GM23248 (cell line): ENCODE measurements at places on chromosomes 1 and 21.

DNA sequence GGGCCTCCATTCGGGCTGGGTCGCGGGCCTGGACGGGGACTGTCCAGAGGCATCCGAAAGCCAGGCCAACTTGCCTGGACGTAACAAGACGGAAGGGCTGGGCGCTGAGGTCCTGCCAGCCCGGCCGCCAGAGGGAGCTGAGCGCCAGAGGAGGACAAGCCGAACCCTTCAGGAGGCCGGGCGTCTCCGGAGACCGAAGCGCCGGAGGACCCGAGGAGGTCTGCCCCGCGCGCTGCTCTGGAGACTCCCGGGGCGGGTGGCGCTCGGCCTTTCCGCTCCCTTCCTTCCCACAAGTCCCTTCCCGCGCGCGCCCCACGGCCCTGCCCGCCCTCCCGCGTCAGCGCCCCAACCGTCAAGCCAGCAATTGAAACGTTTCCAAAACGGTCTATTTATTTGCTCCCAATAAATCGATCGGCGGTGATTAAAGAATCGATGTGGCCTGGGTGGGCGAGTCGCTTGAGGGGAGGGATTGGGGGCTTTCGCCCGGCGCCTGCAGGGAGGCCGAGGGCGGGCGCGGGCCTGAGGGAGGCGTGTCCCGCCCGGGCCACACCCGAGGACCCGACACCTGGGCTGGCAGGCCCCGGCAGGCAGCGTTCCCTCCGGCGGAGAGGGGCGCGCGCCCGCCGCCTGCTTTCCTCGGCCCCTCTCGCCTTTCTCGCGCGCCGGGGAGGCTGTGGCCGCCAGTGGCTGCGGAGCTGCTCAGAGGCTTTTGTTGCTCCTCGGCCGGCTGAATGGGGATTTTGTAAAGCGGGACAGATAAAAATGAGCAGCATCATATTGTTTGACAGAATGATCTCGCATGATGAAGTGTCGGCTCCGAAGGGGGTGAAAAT is 5.2 kb upstream of the FOXD3 start:
- no peak overlapping the region for H3K27ac ChIP-seq
- no peaks in the 10 kb centered on the region for H3K4me1 ChIP-seq
- peak overlapping the region; percentile 52 for H3K4me3 ChIP-seq
- no peaks in the 10 kb centered on the region for H3K36me3 ChIP-seq
- peaks cover 74% of the 10 kb centered on the region for H3K27me3 ChIP-seq
- DNase-seq = peak; percentile 70

GRCh38 chr1:225539069-225539468 is 111.2 kb upstream of the LBR start:
- no peaks in the 10 kb centered on the region for H3K36me3 ChIP-seq
- peak; percentile 54 for DNase-seq
- H3K27ac ChIP-seq = no peak overlapping the region
- no peaks in the 10 kb centered on the region for H3K27me3 ChIP-seq

- DNase-seq = no peak
- H3K27ac ChIP-seq = peak overlapping the region; percentile 37
- no peaks in the 10 kb centered on the region for H3K36me3 ChIP-seq
Observed at GRCh38 chr1:198467342-198467741, 73.1 kb downstream of the ATP6V1G3 start.

DNA sequence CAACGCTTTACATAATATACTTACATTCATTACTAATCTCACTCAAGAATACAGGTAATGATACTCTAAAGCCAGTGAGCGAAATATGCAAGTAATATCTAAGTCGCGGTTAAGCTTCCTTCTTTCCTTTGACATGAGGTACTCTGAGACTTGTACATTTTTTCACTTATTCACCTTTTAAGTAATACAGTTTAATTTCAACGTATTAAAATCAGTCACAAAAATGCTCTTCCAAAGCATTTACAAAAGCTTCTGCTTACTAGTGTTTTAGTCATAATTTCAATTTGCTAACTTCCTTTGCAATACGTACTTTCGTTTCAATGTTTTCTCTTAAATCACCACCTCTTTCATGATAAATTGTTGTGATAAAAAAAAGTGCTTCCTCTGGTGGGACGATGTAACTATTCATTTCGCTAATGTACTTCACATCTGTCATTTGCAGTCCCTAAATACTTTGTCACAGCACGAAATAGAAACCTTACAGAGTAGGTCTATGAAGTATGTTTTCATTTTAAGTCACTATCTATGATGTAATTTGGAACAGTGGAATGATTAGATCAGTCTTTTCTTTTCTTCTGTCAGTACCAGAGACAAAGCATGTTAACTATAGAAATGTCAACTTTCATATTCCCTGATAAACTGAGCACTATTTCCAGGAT is 34.0 kb upstream of the ADGRL4 start:
- no peaks in the 10 kb centered on the region for H3K36me3 ChIP-seq
- H3K27ac ChIP-seq = peak overlapping the region; percentile 53

- no peaks in the 10 kb centered on the region for H3K36me3 ChIP-seq
- H3K27me3 ChIP-seq = no peaks in the 10 kb centered on the region
- no peak overlapping the region for H3K4me3 ChIP-seq
- peaks cover 16% of the 10 kb centered on the region for H3K4me1 ChIP-seq
Observed at GRCh38 chr1:168288311-168289052, 7.8 kb downstream of the TBX19 start.

DNA sequence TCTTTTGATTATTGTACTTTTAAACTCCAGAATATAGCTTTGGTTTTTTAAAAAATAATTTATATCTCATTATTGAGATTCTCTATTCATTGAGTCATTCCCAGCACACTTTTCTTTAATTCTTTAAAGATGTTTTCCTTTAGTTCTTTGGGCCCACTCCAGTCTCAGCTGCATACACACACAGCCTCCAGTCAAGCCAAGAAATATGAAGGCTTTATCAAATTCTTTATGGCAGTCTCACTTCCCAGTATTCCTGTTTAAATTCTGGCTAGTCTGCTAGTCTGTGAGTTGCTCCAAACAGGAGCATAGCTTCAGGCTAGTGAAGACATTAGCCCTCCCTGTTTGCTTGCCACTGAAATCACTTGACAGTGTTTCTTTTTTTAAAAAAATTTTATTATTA is 61.2 kb downstream of the CRP start:
- no peaks in the 10 kb centered on the region for H3K27me3 ChIP-seq
- peaks cover 20% of the 10 kb centered on the region for H3K4me1 ChIP-seq
- peak; percentile 75 for DNase-seq
- no peak overlapping the region for H3K4me3 ChIP-seq

DNA sequence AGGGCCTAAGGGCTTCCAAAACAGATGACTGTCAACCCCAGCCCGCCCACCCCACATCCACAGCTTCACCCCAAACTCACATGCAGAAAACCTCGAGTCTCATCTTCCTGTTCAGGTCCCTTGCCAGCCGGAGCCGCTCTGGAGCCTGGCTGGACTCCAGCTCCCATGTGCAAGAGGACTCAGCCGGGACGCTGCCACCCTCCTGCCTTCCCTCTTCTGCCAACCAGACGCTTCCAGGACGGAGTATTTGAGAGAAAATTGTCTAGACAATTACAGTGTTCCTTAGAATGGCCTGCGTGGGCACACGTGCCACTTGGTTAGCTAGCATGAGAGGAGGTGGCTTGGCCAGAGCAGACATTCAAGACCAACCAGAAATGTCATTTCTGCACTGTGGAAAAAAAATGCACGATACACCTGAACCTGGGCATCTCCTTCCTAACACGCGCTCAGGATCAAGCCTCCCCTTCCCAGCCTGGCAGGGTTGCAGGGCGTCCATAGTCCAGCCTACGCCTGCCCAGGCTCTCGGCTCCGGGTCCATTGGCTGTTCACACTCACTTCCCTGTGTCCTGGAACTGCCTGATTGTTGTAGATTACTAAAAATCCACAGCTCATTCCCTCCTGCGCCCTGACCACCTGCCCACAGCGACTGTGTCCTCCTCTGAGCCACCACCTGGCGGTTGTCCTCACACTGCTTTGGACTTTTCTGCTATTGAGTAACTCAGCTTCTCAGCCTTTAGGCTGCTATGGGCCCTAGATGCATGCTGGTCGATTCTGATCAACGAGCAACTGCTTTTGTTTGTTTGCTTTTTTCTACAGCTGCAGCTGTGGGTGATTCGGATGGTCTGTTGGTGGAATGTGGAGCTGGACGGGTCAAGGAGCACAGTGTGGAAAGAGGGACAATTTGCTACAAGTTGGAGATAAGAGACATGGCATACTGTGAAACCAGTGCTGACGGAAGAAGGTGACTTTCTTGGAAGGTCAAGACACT is at the start of gene CLDN14:
TSS of gene CLDN14 (minus strand) at position 708 of the 988 bp plus-strand sequence. CDS start 18,427 bp downstream, outside the sequence.
- peak within 1 kb of the TSS; percentile 73 for H3K27ac ChIP-seq
- H3K4me3 ChIP-seq = no peak within 1 kb of the TSS
- DNase-seq = peak; percentile 52
- peaks cover 10% of the 10 kb centered on the region for H3K4me1 ChIP-seq
- no peaks in the 10 kb centered on the region for H3K27me3 ChIP-seq
- H3K36me3 ChIP-seq = no peaks in the 10 kb centered on the region

DNA sequence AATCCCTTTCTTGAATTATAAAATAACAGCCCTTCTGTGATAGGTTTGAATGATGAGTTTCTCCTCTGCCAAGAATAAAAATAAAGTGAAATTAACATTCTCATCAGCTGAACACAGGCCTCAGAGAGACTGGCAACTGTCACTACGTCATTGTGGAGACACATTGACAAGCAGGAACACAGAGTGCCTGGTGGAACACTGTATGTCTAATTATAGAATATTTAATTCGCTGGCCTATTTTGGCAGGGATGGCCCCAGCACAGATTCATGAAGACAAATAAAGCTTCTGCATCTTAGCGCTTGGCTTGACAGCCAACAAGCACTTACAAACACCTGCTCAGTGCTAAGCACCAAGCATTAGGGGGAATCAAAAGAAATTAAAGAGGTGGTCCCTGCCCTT is 52.0 kb upstream of the SMYD2 start:
- H3K36me3 ChIP-seq = no peaks in the 10 kb centered on the region
- no peak for DNase-seq
- H3K4me3 ChIP-seq = no peak overlapping the region
- H3K27ac ChIP-seq = no peak overlapping the region
- no peaks in the 10 kb centered on the region for H3K27me3 ChIP-seq

DNA sequence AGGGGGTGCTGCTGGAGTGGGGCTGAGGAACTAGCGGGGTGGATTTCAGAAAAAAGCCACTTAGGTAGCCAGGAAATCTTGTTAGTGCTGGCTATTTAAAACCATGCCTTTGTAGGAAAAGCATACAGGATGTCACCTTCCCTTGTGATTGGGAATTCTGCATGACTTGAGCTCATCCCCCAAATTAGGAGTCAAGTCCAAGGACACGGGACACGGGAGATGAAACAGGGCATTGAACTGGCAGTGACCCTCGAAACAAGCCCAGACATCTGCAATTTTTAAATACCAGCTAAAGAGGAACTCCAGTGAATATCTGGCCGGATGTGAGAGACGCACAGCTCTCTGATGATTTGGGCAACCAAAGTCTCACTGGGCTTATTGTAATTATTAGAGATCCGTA is 32.8 kb downstream of the C2CD2 start:
- 0 out of 2 replicates have a peak, but pooled peaks cover 15% of the 10 kb centered on the region for H3K36me3 ChIP-seq
- H3K4me1 ChIP-seq = peaks cover 3% of the 10 kb centered on the region
- DNase-seq = no peak
- H3K4me3 ChIP-seq = no peak overlapping the region
- H3K27me3 ChIP-seq = no peaks in the 10 kb centered on the region

DNA sequence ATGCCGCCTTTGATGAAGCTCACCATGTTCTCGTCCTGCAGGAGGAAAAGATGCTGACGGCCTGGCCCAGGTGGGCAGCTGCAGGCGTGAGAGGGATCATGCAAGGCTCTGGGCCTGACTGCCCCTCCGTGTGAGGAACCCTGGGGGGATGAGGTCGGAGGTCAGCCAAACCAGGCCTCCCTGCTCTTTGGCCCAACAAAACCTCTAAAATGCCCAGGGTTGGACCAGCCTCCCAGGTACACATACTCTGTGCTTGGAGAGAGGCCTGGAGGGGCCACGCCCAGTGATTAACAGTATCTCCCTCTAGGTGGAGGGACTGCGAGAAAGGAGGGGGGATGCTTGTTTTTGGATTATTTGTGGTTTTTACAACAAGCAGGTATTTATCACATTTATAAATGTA is 21.1 kb downstream of the TTC39A start:
- H3K4me3 ChIP-seq = no peak overlapping the region
- peaks cover 10% of the 10 kb centered on the region for H3K4me1 ChIP-seq
- H3K36me3 ChIP-seq = no peaks in the 10 kb centered on the region
- no peak overlapping the region for H3K27ac ChIP-seq
- DNase-seq = no peak
- no peaks in the 10 kb centered on the region for H3K27me3 ChIP-seq

GRCh38 chr1:211258756-211259637 is at the start of gene RCOR3:
Gene RCOR3, plus strand, starts transcription at chr1:211259366. Its CDS starts 195 bp downstream, at chr1:211259561.
- H3K4me3 ChIP-seq = peak within 1 kb of the TSS; percentile 88
- peak; percentile 95 for DNase-seq
- H3K4me1 ChIP-seq = peaks cover 11% of the 10 kb centered on the region
- H3K36me3 ChIP-seq = 0 out of 2 replicates have a peak, but pooled peaks cover 4% of the 10 kb centered on the region
- H3K27ac ChIP-seq = peak within 1 kb of the TSS; percentile 92
- H3K27me3 ChIP-seq = no peaks in the 10 kb centered on the region

GRCh38 chr1:228803421-228803820 is 68.1 kb downstream of the RHOU start:
- H3K4me1 ChIP-seq = no peaks in the 10 kb centered on the region
- peaks cover 43% of the 10 kb centered on the region; the same call in 1 of the 2 replicates for H3K27me3 ChIP-seq
- no peak for DNase-seq
- H3K27ac ChIP-seq = no peak overlapping the region

- H3K27me3 ChIP-seq = no peaks in the 10 kb centered on the region
- no peak for DNase-seq
- H3K4me1 ChIP-seq = peaks cover 17% of the 10 kb centered on the region
- H3K4me3 ChIP-seq = no peak overlapping the region
- peak overlapping the region; percentile 55; the same call in 1 of the 2 replicates for H3K27ac ChIP-seq
Observed at GRCh38 chr1:174190691-174191199, 31.4 kb downstream of the RABGAP1L start.

DNA sequence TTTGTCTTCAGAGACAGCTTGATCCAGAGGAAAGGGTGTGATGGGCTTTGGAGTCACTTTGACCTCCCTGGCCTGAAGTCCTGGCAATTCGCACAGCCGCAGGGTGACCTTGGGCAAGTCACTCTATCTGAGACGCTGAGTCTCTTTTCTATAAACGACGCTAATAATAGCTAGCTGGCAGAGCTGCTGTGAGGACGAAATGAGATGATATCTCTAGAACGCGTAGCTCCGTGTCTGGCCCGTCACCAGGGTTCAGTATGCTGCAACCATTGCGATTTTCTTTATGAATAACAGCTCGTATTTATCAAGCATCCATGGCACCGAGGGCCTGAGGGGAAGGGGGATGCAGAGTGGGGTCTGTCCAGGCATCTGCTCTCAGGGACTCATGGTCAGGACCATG is 58.7 kb downstream of the IGSF21 start:
- no peak overlapping the region for H3K27ac ChIP-seq
- H3K36me3 ChIP-seq = no peaks in the 10 kb centered on the region
- no peak for DNase-seq
- no peak overlapping the region for H3K4me3 ChIP-seq
- no peaks in the 10 kb centered on the region for H3K4me1 ChIP-seq
- no peaks in the 10 kb centered on the region for H3K27me3 ChIP-seq

- no peak overlapping the region for H3K4me3 ChIP-seq
- 0 out of 2 replicates have a peak, but pooled peaks cover 21% of the 10 kb centered on the region for H3K36me3 ChIP-seq
- no peaks in the 10 kb centered on the region for H3K4me1 ChIP-seq
- H3K27ac ChIP-seq = no peak overlapping the region
- H3K27me3 ChIP-seq = no peaks in the 10 kb centered on the region
Observed at GRCh38 chr1:233261695-233262094, 33.8 kb downstream of the PCNX2 start.
